NCI-H526 (cell line): ENCODE measurements at places on chromosomes 12 and 14.

- no peak for DNase-seq
Measured at GRCh38 chr12:46847001-46847400, 21.2 kb upstream of the SLC38A4 start.

GRCh38 chr14:77052281-77053044 is 24.0 kb upstream of the IRF2BPL start:
- no peak for DNase-seq

DNA sequence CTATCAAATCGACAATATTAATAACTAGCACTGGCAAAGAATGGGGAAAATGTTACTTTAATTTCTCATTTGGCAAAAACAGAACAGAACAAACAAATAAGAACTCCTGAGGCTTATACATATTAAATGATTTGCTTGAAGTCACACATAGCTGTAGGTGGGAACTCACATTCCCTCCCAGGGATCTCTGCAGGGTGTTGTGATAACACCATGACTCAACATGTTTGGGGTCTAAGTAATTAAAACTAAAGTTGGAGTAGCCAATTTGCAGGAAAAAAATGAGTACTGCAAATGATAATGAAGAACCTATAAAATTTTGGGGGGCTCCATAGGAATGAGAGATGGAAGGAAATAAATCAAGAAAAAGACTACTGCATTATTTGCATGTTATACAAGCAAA is 27.5 kb downstream of the UNC79 start:
- DNase-seq = no peak

DNA sequence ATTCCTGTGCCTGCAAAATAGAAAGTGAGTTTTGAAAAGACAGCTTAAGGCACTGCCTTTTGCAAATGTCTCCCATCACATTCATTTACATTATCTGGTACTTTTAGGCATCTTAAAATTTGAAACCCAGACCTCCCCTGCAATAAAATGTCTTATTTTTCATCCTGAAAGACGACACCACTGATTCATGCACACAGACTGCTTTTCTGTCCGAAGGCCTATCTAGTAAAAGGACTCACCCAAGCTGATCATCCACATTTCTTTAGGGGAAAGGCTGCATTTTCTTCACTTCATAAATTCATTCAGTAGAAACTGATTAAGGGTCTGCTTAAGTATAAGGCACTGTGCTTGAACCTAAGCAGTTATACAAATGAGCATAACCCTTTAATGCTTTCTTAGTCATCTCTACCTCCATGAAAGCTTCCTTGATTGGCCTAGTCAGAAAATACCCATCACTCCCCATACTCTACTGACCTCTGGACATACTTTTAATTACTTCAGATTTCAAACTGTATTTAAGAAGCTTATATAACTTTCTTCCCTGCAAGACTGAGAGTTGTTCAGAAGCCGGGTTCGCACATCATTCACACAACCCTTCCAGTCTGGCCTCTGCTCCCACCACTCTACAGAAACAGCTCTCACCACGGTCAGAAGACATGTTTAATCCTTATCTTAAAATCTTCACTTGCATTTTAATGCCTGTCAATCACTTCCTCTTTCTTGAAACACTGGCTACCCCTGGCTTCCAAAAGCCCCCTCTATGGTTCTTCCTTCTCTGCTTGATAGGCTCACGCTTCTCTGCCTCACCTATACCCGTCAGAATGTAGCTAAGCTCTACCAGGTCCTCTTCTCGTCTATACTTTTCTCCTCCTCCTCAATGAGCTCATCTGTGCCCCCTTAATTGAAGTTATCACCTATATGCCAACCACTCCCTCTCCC is 288.6 kb downstream of the MED13L start:
- DNase-seq = no peak

DNA sequence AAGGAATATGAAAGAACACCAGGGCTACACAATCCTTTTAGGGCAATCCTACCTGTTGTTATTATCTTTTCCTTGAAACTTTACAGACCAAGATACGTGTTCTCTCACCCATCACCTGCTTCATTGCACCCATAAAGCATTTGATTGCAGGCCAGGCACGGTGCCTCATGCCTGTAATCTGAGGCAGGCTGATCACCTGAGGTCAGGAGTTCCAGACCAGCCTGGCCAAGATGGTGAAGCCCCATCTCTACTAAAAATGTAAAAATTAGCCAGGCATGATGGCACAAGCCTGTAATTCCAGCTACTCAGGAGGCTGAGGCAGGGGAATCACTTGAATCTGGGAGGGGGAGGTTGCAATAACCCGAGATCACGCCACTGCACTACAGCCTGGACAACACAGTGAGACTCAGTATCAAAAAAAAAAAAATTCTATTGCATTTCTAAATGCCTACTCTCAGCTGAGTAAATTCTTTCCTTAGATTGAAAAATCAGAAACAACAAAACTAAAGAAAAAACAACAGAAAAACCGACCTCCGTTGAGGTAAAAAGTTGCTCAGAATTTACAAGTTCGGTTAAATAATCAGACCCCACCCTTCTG is 183.7 kb upstream of the TMEM132C start:
- no peak for DNase-seq

DNA sequence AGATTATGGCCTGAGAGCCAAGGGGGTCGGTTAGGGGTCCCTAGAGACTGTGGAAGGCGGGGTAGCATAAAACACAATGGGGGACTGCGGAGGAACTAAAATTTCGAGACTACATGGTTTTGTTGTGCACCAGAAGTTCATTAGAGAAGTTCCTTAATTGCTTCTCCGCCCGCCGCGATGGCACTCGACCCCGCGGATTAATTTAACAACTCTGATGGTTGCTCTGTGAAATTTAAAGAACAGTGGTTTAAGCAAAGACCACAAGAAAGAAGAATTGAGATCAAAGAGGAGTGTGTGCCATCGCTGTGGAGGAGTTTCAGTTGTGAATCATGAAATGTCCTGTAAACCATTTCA is 1.4 kb upstream of the CCDC88C start:
- DNase-seq = no peak

DNA sequence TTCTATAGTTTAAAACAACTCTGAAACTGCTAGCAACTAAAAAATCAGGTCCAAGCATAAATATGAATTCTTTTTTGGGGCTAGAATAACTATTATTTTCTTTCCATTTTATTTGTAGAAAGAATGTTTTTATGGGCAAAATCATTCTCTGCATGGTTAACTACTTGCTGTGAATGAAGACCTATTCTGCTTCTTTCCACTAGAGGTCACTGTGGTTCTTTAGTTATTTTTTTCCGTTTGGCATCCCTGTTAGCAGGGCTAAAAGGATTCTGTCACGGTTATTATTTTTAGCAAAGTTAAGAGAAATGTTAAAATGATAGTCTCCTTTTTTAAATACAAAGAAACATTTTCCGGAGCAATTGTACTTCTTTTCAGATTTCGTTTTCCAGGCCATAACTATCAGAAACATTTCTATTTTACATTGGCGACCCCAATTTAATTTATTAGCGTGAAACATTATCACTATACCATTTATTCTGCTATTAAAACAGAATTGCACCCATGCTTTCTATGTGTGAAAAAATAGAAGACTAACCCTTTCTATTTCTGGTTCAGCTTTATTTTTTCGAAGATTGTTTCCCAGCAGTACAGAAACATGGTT is 404.8 kb downstream of the ATP23 start:
- peak; percentile 15 for DNase-seq

- no peak for DNase-seq
Measured at GRCh38 chr14:71994416-71994815, 62.2 kb downstream of the RGS6 start.

DNA sequence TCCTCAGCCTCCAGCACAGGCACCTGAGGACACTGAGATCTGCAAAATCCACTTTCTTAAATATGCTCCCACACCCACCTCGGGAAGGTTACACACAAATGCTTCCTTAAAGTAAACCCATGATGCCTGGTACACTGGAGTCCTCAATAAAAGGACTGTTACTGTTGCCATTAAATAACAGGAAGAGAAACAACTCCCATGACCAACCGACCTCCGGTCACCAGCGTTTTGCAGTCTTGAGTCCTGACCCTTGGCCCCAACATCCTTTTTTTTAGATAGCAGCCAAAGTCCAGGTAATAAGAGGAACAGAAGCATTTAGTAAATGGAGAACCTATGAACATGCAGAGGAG is 42.4 kb downstream of the ITPK1 start:
- DNase-seq = no peak

- DNase-seq = no peak
Measured at GRCh38 chr12:81417056-81417455, 339.2 kb downstream of the ACSS3 start.

- no peak for DNase-seq
Measured at GRCh38 chr12:6936636-6937480, 6.8 kb upstream of the RNU7-1 start.

- no peak for DNase-seq
Measured at GRCh38 chr12:124024776-124025175, 51.8 kb downstream of the ZNF664 start.

- DNase-seq = no peak
Measured at GRCh38 chr12:52789637-52790426, 6.1 kb downstream of the KRT3 start.

- no peak for DNase-seq
Measured at GRCh38 chr12:122046145-122046544, 24.5 kb downstream of the BCL7A start.

GRCh38 chr14:101022916-101023435 is 119.5 kb upstream of the RTL1 start:
- DNase-seq = no peak

DNA sequence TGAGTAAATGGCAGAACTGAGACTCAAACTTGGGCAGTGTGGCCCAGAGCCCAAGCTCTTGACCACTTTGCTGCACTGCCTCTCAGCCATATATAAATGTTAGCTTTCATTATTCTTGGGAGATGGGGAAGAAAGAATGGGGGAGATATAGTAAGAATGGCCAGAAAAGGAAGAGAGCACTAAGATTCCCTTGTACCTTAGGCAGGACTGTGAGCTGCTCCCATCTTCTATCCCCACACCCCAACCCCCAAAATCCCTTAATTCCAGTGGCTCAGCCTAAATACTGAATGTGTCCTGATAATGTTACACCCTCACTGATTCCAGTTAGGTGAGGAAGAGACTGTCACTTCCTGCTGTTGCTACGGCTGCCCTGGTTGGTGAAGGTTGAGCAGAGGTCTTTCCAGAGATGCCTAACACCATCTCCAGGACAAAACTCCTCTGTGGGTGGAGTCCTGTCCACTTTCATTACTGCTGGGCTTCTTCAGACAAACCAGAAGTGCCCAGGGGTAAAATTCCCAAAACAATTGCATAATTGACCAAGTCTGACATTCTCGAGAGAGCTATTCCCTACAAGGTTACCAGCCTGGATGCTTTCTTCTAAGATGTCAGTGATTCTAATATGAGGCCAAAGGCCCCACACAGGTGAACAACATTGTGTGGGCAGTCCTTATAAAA is 51.8 kb downstream of the GNG2 start:
- no peak for DNase-seq

DNA sequence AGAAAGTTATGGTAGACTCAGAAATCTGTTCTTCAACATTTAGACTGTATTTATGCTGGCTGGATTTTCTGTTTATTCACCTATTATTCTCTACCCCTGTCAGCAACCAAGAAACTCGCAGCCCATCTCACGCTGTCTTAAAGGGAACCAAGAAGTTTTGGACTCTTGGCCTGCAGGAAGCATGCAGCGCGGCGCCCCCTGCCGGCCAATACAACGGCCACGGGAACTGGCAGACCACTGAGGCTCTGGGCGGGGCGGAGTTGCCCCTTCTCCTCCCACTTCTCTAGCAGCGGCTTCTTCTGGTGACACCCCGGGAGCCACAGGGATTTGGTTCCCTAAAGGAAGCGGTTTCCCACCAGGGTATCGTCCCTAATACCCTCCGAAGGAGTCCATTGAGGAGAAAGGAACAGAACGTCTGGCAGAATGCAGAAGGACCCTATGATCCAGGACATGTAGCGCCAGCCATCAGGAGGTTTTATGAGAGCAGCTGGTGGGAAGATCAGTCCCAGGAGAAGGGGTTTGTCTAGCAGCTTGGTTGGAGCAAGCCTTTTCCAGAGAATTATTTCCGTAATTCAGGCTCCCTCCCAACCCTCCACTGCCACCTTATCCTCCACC is 21.0 kb upstream of the RNASE2 start:
- peak; percentile 40 for DNase-seq

DNA sequence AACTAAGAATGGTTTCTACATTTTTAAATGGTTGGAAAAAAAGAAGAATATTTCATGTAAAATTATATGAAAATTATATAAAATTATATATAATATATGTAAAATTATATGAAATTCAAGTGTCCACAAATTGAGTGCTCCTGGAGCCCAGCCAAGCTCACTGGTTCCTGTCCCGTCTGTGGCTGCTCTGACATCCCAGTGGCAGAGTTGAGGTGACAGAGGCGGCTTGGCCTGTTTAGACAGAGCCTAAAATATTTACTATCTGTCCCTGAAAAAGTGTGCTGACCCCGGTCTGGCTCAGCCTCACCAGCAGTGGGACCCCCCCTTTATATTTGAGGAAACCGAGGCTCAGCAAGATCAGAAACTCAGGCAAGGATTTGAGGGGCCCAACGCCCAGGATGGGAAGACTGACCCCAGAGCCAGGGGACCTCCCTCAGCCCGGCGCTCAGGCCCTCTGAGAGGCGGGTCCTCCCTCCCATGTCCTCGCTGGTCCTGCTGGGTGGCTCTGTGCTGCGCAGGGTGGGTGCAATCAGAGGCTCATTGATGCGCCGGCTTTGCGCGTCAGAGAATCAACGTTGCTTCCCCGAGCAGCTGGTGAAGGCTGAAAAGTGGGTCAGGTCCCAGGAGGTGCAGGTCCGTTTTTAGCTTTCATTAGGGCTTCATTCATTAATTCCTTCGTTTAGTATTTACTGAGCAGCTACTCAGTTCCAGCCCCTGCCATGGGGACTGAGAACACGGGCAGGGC is 21.5 kb upstream of the BEGAIN start:
- DNase-seq = no peak

DNA sequence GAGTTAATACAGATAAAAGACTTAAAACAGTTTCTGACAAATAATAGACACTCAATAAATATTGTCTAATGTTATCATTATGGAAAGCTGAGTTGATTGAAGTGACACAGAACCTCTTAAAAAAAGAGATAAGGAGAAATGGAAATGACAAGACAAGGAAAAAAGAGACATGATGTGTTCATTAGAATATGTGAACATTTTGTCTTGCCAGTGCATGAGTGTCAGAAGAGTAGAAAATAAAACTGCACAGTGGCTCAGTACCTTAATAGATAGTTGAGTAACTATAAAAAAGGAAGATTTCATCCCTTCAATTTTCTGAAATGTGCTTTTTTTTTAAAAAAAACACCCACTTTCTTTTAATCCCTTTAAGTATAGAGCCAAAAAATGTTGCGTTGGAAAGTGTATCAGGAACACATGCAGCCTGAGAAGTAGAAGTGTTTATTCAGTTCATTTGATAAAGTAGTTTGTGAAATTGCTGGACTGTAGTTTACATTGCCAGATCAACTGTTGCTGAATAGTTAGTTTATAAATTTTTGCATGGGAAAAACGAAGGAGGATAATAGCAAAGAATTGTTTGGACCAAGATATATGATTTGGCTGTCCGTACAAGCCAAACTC is 56.6 kb upstream of the ACSS3 start:
- DNase-seq = no peak
